ENCODE measurements at places on chromosomes 1 and 21.
A peak's percentile ranks its signal among the peaks of the same experiment; 100 is the strongest.

- peak; percentile 49 for DNase-seq
Measured at GRCh38 chr1:11157867-11158266, 31.3 kb upstream of the ANGPTL7 start.

- no peak for DNase-seq
Measured at GRCh38 chr1:25217598-25218232, 14.6 kb downstream of the SYF2 start.

- DNase-seq = peak; percentile 64
Measured at GRCh38 chr1:159071970-159072582, 4.5 kb downstream of the AIM2 start.

DNA sequence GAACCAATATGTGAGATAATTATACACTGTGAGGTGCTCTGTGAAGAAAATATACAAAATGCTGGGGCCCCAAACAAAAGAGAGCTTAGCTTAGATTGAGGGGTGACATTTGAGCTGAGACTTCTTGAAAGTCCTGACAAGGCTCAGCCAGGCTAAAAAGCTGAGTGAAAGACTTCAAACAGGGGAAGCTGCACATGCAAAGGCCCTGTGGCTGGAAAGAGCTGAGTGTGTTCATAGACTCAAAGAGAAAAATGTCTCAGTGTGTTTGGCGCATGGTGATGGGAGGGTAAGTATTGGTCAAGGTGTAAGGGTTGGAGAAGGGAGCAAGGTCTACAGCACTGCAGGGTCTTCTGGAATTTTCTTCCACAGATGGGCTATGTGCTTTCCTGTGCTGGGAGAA lies 127.2 kb upstream of the KLHDC7A start:
- no peak for DNase-seq

GRCh38 chr1:76218888-76219287 lies 144.3 kb downstream of the ST6GALNAC3 start:
- DNase-seq = no peak

DNA sequence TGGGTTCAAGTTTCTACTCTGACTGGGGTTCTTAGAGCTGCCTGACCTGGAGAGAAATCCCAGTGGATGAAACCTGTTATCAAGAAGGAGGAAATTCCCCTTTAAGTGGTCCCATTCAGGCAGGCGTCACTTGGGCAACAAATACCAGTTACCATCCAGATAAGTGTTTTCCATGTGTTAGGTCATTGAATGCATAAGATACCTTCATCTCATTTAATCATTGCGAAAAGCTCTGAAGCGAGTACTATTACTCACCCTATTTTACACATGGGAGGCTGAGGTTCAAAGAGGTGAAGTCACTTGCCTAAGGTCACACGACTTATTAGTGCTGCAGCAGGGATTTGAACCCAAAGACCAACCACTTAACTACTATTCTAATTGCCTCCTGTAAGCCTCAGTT lies 45.5 kb upstream of the RPL11 start:
- no peak for DNase-seq

GRCh38 chr1:87572891-87573290 lies 244.2 kb downstream of the LMO4 start:
- DNase-seq = no peak

DNA sequence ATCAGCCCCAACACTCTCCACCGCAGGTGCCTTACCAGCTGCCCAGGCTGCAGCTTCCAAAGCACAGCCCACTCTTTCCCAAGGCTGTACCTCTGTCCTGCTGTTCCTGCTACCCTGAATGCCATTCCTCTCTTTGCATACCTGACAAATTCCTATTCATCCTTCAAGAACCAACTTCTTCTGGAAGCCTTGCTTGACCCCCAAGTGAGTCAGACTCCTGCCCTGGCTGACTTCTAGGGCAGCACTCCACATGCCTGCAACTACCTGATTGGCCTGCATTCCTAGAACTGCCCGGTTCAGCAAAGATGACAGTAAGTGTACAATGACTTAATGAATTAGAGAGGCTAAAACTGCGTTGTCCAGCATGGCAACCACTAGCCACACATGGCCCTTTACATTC lies 20.8 kb upstream of the PDZK1IP1 start:
- DNase-seq = no peak

DNA sequence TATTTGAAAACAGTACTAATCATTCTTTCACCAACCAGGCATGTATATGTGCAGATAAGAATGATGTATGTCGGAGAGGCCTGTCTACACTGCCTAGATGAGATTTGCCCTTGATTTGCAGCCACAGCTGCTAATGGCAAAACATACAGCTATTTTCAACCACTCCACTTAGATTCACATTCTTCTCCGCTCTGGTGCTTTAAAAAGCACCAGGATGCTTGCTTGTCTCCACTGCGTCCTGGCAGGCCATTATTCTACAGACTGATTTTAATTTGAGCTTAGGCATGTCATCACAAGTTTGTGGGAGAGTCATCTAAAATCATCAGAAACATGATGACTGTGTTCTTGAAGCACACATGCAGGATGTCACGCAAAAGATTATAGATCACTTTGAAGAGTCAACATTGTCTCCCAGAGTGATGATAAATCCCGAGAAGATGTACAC lies 119.0 kb upstream of the NRIP1 start:
- no peak for DNase-seq

- DNase-seq = no peak
Measured at GRCh38 chr1:108079440-108080025, 114.6 kb upstream of the VAV3 start.

DNA sequence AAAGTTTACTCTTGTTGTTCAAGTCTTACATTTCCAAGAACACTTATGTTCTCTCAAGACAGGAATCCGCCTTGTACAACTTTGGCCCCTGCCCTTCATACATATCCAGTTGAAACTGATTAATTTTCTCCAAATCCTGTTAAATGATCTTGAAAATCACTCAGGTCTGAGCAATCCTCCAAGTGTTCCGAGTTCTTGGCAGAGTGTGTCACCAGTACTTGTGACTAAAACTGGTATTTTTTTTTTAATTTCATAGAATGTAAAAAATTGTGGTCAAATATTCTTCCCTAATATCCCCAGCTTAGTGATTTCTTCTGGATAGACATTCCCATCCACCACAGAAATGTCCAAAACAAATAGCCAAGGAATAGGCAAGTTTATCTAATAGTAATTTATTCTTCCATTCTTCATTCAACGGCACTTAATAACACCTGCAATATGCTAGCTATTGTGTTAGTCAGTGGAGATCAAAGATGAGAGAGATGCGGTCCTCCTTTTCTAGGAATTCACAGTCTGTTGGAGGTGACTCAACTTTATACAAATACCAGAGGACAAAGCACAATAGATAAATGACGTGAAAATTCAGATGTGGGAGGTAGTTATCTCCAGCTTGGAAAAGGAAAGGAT lies 71.4 kb downstream of the DIRAS3 start:
- peak; percentile 80 for DNase-seq

DNA sequence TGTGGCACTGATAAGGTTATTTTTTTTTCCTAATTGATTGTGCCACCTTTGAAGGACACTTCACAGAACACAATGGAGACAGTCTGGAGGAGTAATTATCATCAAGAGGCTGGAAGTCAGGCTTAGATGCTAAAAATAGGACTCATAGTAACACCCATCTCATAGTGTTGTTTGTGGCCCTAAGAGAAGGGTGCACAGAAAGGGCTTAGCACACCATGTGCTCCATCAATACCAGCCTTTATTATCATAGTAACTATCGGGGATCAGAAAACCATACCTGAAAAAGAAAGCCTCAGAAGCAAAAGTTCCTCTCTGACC lies 11.9 kb downstream of the NIPAL3 start:
- DNase-seq = no peak

DNA sequence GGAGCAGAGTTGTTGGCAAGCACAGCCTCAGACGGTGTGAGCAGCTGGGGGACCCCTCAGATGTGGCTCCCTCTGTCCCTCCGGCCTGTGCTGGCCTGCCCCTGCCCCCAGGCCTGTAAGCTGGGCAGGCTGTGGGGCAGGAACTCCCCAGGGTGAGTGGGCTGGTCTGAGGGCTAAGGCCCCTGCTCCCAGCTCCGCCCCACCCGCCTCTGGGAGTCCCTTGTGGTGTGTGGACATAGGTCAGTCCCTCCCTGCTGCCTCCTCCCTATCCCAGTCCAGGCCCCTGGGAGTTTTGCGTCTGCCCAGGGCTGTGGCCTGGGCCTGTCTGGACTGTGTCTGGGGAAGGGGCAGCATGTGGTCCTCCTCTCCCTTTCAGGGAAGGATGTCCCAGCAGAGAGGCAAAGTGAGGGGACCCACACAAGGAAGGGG lies 3.6 kb upstream of the VWA1 start:
- no peak for DNase-seq

DNA sequence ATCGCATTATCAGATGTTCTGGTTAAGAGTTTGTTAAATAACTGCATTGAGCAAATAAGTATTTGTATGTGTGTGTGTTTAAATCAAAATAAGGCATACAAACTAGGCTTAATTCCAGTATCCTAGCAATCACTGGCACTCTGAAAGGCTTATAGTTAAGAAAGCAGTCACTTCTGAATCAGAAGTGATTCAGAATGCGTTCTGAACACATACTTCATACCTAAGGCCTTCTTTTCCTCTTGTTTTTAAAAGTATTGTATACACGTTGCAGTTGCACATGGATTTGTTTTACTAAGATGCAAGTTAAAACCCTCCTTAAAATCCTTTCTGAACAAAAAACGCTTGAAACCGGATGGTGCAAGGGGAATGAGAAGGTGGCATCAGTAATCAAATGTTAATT lies 238.4 kb upstream of the DMRTA2 start:
- DNase-seq = no peak

DNA sequence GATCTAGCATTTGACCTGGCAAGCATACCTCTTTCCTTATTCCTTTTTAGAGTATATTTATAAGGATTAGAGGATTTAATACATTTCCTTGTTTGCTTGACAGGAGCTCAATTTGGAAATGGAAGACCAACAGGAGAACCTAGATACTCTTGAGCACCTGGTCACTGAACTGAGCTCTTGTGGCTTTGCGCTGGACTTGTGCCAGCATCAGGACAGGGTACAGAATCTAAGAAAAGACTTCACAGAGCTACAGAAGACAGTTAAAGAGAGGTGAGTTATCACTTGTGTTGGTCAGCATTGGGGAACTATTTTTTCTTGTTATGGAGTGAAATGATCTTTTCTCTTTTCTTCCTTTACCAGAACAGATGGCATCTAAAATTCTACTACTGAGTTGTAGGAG lies 123.4 kb upstream of the BMP8A start:
- DNase-seq = no peak

DNA sequence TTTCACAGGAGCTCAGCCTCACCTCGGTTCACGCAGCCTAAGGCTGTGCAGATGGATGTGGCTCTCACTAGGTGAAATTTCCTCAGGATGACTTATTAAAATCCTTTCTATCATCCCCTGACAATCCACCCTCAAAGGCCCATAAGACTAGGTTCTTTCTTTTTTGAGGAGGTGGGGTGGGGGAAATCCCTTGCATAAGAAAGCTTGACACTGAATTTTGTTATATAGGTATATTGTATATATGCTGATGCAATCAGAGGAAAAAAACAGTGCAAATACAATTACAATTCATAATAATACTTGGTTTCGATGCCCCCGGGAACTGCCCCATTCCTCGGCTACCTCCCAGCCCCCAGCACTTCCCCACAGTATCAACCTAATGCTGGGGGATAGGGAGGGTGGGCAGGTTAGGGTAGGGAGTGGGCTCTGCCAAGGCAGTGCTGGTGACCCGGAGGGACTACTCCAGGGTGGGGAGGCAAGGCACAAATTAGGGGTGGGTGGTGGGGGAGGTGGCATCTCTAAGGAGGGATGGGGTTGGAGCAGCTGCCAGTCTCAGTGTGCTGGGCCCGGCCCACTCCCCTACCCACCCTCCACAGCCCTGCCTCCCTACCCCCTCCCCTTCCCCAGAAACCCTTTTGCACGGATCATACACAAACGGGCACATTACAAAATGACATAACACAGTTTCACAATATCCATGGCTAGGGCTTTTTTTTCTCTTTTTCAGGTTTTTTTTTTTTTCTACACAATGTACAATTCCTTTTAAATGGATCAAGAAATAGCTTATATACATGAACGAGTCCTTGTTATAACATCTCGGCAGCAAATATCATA lies 30.9 kb downstream of the SLC27A3 start:
- no peak for DNase-seq

DNA sequence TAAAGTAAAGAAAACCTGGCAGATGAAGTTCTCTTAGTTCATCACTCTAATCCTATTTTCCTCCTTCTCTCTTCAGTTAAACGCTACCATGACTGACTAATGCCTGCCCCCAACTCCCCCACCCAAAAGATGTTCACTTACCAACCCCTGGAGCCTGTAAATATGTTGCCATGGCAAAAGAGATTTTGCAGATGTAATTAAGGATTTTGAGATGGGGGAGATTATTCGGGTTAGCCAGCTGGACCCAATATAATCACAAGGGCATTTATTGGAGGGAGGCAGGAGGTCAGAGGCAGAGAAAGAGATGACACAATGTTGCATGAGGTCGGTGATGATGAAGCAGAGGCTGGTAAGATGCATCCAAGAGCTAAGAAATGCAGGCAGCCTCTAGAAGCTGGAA lies 69.3 kb upstream of the PPP2R5A start:
- DNase-seq = no peak

DNA sequence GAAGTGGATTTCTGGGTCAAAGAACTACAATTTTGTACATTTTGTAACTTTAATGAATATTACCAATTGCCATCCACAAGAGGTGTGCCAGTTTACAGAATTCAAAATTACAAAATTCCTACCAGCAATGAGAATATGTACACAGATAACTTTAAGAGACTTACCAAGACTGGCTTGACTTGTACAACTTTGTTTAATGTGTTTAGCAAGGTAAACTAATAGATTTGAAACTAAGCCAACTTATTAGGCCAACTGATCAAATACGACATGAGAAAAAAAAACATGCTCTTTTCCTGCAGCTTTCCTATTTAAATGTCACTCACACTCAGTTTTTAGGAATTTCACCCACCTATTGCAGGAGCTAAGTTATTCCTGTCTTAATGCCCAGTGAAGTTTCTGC lies 11.4 kb downstream of the EXOC8 start:
- no peak for DNase-seq

DNA sequence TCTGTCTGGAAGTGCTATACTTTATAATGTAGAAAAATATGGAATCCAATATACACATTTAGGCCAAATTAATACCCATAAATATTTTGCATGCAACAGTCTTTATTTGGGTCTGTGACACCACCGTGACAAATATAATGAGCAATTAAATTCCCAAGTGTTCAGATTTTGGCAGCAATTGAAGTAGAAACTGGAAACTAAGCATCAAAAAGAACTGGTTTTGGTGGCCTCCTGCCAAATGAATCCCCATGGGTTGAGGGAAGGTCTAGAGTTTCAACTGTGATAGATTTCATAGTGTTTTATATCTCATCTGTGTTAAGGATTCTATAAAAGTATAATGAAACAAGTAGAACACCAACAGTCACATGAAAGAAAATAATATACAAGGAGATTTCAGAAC lies 88.4 kb downstream of the DPYD start:
- peak; percentile 68 for DNase-seq

GRCh38 chr1:99728494-99729235 lies 37.8 kb downstream of the FRRS1 start:
- DNase-seq = peak; percentile 43

GRCh38 chr1:152683846-152684245 lies 2.1 kb upstream of the LCE2B start:
- DNase-seq = no peak

All from fibroblast of skin of right quadriceps (primary cell).